ENCODE measurements at places on chromosomes 12 and 14.

DNA sequence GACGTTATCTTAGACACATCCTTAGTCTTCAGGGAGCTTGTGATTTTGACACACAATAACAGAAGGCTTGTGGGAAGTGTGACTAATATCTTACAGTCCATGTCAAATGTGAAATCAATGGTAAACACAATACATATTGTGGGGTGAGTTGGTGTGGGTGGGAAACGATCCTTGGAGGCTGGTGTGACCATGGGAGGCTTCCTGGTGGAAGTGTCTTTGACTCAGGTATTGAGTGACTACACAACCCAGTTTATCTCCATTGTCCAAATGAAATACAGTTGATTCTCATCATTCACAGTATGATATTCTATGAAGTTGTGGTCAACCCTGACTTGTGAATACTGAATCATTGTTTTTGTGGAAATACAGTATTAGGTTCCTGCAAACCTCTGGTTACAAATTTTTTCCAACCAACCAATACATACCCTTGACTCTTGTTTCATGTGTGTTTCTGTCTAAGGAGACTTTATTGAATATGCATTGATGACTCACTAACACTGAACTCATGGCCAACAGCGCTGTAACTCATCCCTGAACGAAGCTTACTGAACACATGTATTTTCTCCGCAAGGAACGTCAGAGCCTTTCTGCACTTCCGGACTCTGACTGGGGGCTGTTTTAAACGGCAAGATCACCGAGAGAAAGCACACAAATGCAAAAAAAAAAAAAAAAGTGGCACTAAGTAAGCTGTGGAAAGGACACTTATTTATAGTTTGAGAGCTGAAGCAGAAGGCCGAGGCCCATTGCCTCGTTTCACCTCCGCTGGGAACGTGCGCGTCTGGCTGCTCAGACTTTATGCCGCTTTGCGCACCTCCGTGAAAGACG is 59.0 kb downstream of the CLMN start:
- peak; percentile 82 for DNase-seq

DNA sequence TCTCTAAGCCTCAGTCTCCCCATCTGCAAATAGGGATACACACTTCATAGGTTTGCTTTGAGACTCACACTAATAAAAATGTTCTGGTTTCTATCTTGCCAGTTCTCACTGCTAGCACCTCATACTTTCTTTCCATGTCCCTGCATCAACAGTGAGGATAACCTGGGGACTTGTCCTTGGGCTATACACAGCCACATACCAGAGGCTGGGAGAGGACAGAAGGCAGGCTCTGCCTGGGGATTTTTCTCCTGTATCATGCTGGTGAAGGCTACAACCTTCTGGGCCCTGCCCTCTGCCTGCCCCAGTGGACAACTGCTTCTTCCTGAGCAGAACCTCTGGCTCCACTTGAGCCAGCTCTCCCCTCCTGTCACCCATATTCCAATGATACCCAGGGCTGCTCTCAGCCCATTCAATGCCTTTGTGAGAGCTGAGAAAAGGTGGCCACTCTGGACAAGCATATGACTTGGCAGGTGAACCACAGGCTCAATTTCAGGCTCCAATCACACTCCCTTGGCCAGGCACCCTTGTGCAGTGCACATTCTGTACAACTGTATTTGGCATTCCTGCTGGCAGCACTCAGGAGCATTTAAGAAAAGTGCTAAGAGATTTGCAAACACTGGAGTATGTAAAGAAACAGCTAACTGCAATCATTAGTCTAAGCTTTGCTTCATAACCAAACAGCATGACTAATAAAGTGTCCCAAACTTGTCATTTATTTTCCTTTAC is 135.8 kb upstream of the VRK1 start:
- DNase-seq = no peak

DNA sequence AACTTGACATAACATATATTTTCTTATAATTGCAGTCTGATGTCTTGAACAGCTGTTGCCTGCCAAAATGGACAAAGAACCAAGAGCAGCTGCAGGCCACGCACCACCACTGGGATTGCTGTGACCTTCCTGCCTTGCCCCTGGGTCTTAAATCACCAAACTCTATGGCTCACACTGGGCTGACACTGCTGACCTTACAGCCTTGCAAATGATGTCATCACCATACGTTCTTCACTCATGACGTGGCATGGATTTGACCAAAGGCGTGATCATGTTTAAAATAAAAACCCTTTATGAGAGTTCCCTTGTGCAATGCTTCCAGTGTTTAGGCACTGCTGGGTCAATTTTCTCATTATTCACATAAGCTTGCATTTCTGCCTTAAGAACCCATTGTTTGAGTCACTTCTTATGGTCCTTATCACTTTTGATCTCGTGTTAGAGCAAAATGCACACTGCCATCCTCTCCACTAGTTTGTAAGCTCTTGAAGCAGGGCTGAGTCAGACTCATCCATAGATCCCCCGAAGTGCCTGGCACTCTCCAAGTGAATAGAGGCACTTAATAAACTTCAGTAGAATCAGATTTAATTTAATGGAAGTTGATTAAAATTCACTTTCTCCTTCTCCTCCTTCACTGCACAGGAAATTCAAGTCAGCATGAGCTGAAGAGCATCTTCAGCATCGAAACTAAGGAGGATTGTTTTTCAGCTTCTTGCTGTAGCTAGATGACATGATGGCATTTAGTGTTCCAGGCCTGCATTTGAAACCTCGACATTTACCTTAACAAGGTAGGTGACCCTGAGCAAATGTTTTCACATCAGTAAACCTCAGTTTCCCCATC is 132.4 kb upstream of the PZP start:
- DNase-seq = no peak

DNA sequence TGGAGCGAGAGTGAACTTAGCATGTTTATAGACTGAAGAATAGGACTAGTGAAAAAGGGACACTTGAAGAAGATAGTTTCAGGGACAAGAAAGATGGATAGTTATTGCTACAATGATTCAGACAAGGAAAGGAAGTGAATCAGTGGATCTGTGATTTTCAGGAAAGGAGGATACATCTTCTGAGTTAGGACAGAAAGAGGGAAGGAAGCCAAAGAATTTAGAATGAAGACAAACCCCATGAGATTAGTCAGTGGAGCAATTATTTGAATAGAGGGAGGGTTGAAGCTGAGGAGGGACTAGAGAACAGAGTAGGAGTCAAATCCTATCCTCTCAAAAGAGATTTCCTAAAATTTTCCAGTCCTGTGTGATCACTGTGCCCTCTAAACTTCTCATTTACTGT is 282.7 kb downstream of the AKAP6 start:
- DNase-seq = no peak

DNA sequence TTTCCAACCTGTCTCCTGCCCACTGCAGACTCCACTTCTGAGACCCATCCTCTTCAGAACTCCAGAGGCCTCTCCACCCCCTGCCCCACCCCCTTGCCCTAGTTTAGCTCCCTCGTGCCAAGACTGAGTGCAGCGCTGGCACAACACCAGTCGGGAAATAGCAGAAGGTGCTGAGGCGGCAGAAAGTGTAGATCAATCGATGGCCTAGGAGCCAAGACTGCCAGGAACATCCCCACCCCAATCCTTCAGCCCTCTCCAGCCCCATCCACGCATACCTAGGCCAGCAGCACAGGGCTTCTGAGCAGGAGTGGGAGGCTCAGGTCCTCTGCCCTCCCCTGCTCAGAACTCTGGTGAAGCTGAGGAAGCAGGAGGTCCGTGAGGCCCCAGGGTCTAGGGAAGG is 1.1 kb downstream of the CPNE6 start:
- DNase-seq = no peak

- DNase-seq = peak; percentile 77
These were observed 10.1 kb upstream of the RTRAF start for GRCh38 chr14:51979088-51979709.

Measured in inflammatory macrophage (primary cell).